ENCODE measurements at places on chromosomes 13 and 19.

GRCh38 chr19:51127755-51128154, 3.0 kb downstream of the SIGLEC9 start:
- peak; percentile 92 for DNase-seq

DNA sequence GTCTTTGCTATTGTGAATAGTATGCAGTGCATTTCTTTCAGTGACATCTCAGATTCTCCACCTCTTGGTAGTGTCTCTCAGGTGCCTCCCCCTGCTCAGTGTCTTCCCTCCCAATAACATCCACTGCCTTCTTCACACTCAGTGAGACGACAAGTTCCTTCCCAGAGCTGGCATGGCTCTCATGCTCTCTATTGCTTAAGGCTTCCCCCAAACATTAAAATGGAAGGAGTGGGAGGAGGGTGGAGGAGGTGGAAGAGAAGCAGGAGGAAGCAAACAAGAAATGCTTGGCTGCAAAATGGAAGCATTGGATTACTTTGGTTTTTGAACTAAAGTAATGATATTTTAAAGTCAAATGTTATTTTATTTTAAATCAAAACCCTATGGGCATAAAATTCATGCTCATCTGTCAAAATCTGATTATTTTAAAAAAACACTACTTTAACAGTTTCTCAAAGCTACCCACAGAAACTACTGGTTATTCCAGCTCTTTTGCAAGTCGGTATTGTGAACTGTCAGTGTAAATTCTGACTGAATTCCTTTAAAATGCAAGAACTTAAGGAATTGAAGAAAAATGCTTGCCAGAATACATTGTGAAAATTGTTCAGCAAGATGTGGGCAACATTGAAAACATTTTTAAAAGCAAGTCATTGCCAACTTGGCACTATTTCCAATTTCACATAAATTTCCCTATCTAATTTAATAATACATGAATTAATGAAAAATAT, 727.6 kb upstream of the ARGLU1 start:
- DNase-seq: no peak

- DNase-seq: no peak
These were observed 84.6 kb upstream of the PCDH17 start for GRCh38 chr13:57546942-57547341.

GRCh38 chr19:7933828-7934725, 8.1 kb upstream of the CTXN1 start:
- DNase-seq: no peak

GRCh38 chr13:64446372-64446771, 2783.8 kb downstream of the PCDH9 start:
- peak; percentile 35 for DNase-seq

- no peak for DNase-seq
These were observed 17.0 kb downstream of the CATSPERG start for GRCh38 chr19:38352611-38353010.

DNA sequence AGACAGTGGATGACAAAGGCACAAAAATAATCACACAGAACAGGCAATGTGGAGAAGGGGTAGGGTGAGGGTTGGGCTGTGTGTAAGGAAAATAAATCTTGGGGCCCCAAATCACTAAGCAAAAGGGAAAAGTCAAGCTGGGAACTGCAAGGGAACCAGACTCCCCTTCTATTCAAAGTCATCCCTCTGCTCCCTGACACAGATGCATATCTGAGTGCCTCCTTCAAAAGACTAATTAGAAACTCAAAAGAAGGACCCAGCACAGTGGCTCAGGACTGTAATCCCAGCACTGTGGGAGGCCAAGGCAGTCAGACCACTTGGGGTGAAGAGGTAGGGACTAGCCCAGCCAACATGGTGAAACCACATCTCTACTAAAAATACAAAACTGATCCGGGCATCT, 18.3 kb downstream of the ZNF611 start:
- no peak for DNase-seq

DNA sequence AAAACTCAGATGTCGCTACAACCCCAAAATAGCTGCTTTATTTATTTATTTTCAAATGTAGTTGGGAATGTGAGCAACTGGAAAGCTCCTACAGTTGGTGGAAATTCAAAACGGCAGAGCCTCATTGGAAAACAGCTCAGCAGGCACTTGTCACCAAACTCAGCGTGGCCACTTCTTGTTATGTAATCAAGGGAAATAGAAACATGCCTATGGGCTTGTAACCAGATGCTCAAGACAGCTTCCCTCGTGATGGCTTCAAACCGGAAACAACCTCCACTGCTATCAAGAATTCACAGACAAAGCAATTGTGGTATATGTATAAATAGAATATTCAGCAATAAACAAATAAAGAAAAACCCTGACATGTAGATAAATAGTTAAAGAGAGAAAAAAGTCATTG, 627.8 kb upstream of the SLC10A2 start:
- peak; percentile 44 for DNase-seq

DNA sequence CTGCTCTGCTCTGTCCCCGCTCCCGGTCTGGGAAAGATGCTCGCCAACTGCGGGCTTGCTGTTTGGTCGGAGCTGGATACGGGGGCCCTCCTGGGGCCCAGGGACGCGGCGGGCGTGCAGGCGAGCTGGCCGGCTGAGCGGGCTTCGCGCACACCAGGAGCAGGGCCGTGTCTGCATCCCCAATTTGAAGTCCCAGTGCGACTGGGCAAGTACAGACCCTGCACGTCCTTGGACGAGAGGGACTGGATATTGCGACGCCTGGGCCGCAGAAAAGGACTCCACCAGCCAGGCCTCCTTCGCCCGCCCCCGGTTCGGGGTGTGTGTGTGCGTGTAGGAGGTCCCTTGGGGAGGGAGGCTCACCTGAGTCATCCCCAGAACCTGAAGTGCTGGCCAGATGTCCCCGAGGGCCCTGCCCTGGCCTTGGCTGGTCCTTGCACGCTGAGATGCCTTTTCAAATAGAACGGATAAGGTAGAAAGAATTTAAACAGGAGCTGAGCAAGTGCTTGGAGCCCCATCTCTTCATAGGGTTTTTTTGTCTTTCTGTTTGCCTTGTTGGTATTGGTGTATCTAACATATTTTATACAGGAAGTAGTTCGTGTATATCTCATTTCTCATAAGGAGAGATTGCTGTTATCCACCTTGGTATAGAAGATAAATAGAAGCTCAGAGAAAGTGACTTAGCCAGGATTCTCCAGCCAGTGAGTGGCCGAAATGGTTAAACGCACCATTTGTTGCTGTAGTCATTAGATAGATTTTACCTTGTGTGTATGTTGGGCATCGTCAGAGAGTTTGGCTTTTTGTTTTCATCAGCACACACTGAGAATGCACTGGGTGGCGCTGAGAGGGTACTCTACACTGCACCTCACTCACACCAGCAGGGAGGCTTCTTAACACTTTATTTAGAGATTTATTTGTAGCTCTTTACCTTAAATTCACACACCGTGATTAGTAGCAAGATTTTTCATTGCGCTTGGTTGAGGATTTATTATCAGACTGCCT, 1.1 kb downstream of the NAXD start:
- peak; percentile 57 for DNase-seq

DNA sequence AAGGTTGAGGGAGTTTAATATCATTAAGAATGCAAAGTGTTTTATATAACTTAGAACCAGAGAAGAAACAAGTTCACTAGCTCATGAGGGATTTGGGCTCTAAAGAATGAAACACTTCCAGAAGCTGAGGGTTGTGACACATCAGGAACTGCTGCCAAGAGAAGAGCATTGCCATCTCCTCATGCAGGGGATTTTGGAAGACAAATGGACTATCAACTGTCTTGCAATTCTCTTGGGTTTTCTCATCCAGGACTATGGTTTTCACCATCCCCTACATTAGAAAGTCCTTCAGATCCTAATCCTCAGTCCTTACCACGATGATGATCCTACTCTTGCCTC, 59.7 kb upstream of the KL start:
- no peak for DNase-seq

DNA sequence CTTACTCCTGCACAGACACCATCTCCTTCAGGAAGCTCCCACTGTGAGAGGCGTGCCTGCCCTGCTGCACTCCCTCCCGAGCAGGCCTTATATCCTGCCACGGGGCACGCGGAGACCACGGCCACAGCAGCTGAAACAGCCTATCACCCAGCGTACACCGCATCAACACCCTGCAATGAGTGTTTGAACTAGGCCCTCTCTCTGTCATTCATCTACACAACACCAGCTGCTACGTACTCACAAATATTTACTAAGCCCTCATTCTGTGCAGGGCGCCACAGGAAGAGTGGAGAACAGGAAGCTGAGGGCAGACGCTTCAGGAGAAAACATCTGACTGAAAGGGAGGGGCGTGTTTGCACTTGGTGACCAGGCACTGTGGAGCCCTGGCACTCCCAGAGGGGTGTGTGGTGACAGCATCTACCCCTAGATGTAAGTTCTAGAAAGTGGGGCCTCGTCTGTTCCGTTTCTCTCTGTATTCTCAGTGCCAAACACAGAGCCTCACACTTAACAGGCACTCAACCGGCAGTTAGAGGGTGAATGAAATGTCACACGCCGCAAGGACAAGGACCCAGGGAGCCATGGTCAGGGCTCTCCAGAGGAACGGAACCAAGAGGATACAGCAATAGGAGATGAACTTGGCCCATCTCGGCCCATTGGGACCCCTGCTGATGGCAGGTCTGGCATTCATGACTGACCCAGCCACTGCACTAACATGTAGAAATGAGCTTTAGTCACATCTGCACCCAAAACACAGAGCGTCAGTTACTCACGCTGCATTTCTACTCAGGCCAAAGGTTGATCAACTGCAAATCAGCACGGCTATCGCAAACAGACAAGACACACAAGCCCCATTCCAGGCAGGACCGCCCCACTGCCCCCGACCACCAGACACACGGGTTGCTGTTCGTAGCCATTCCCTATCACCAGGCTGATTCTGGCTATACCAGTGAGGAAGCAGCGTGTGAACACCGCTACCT, 15.7 kb downstream of the RANBP3 start:
- no peak for DNase-seq

DNA sequence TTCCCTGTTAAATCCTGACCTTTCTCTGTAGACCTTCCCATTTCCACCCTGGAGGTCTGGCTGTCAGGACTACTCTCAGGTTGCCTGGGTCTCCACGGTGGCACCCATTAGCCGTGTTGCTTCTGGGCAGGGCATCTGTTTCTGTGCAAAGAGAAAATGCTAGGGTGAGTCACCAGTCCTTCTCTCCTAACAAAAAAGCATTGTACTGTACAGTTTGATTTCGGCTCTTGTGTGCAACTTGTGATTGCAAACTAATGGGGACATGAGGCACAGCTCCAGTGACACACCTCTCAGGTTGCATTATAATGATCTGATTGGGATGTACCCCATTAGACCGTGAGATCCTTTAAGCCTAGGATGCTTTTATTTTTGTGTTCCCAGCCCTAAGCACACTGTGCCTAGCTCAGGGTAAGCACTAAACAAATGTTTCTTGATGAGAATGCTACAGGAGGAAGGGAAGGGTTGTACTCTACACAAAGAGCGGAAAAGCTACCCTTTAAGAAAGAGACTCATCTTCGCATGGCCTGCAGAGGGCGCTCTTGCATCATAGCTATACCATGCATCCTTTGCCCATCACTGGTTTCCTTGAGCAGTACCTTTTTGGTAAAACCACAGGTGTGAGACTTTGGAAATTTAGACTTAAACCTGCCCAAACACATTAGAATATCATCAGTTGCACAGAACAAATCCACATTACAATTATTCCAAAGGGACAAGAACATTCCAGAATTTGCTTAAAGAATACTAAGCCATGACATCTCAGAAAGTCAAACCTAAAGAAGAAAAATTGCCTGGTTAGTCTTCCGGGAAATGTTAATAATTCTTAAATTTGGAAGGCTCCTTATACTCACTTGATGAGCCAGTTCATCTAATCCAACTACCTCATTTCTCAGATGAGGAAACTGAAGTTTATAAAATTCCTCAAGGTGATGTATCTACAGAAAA, 20.3 kb upstream of the TRIM13 start:
- peak; percentile 85 for DNase-seq

- peak; percentile 22 for DNase-seq
These were observed 872 bp downstream of the HOMER3 start for GRCh38 chr19:18939922-18940768.

- DNase-seq: peak; percentile 32
These were observed 2.1 kb downstream of the CEBPA start for GRCh38 chr19:33300009-33300893.

Data from OCI-M1 (cell line).